Coronary artery (tissue), 2 donors: ENCODE measurements at places on chromosomes 1 and 21.

DNA sequence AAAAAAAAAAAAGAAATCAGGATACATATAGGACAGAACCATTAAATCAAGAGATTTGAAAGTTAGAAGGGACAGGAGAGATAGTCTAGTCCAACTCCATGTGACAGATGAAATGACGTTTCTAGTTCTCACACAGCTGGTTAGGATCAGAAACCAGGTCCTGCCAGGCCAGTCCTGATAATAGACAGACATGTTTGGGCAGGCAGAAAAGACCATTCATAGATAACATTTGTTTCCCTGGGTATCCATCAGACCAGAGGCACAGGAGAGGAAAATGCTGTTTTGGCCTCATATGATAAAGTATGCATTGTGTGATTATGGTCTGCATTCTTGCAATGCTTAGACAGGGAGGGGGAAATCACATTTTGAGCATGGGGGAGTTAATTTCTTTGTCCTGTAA, 29.3 kb downstream of the ZBTB8B start:
- no peak for DNase-seq

GRCh38 chr1:201026836-201027235, 3.3 kb upstream of the KIF21B start:
- no peak for DNase-seq

- no peak for DNase-seq
Observed at GRCh38 chr1:7366286-7366954, 404.7 kb upstream of the VAMP3 start.

GRCh38 chr1:119743776-119744597, 24.7 kb downstream of the HMGCS2 start:
- peak; percentile 73 for DNase-seq

- peak; percentile 100 for DNase-seq
Observed at GRCh38 chr1:15885701-15886610, 38.4 kb downstream of the SPEN start.

DNA sequence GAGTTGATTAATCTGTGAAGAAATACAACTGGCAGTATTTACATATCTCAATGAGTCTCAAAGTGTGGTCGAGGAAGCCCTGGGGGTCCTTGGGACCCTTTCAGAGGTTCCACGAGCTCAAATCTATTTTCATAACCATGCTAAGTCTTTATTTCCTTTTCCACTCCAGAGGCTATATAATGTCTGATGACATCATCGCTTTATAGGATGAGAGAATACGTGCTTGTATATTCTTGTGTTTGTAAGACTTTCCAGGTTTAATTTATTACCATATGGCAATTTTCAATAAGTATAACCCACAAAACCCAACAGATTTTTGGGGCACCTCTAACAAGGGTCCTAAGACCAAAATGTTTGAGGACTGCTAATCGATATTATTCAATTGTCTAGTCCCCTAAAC, 1.4 kb upstream of the SLC19A2 start:
- DNase-seq: no peak

DNA sequence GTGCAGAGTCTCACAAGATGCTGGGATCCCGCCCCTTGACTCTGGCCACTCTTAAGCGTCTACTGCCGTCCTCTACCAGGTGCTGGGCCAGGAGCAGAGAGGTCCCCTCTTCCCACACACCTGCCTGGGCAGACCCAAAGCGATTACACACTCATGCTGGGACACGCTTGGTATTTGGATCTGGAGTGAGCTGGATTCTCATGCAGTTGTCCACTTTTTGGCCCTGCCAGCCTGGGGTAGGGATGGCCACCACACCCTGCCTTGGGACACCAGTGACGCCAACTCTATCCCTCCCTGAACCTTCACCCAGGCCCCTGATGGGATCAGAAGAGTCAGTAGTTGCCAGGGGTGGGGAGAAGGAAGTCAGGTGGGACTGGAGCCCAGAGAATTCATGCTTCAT, 28.6 kb downstream of the ITPKB start:
- no peak for DNase-seq

GRCh38 chr1:229058729-229059128, 212.2 kb upstream of the RAB4A start:
- no peak for DNase-seq

GRCh38 chr1:230778916-230779590, 31.9 kb downstream of the CAPN9 start:
- DNase-seq: no peak

- DNase-seq: no peak
Observed at GRCh38 chr1:75992312-75992711, 60.1 kb upstream of the ASB17 start.

DNA sequence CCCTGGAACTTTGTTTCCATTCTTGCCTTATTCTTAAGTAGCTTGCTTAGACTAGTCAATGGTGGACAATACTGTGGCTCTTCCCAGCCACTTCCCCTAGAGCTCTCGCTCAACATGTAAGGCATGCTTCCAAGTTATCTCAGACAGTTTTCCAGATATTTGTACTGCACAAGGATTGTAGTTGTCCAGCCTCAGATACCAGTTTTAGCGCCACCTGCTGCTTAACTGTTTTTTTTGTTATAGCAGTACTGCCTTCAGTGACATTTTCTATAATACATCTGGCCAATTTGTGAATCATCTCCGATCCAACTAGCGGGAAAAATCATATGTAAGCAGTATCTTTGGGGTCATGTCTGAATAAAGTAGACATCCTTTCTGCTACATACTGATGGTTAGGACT, 346.7 kb upstream of the ADGRL4 start:
- DNase-seq: no peak

DNA sequence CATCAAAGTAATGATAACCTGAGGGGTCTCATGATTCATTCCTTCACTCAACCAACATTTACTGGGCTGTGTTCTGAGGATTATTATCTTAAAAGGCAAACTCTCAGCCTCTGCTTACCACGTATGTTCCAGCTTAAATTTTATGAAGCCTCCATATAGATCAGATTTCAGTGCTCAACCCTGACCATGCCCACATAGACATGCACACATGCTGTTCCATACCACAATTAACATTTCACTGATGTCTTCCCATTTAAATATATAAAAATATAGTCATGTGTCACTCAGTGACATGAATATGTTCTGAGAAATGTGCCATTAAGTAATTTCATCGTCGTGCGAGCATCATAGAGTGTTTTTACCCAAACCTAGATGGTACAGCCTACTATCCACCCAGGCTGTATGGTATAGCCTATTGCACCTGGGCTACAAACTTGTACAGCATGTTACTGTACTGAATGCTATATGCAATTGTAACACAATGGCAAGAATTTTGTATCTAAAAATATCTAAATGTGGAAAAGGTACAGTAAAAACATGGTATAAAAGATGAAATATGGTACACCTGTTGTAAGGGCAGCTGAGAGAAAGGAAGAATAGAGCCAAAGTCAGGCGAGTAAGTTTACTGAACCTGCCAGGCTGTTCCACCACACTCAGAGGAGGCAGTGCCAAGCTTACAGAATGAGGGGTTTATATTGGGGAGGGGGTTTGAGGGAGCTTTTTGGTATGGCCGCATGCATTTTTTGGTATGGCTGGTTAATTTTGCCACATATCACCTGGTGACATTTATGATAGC, 134.7 kb upstream of the ETV3 start:
- no peak for DNase-seq

DNA sequence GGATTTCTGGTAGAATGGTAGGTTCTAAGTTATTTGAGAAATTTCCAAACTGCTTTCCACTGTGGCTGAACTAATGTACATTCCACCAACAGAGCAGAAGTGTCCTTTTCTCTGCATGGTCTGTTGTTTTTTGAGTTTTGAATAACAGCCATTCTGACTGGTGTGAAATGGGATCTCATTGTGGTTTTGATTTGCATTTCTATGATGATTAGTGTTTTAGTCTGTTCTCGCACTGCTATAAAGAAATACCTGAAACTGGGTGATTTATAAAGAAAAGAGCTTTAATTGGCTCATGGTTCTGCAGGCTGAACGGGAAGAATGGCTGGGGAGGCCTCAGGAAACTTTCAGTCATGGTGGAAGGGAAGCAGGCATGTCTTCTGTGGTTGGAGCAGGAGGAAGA, 80.3 kb downstream of the SDCCAG8 start:
- no peak for DNase-seq

GRCh38 chr1:197312163-197312562, 44.1 kb downstream of the CRB1 start:
- DNase-seq: no peak

- DNase-seq: no peak
Observed at GRCh38 chr1:97726386-97726785, 194.4 kb downstream of the DPYD start.

- no peak for DNase-seq
Observed at GRCh38 chr1:100266741-100267140, 725 bp downstream of the RTCA start.

DNA sequence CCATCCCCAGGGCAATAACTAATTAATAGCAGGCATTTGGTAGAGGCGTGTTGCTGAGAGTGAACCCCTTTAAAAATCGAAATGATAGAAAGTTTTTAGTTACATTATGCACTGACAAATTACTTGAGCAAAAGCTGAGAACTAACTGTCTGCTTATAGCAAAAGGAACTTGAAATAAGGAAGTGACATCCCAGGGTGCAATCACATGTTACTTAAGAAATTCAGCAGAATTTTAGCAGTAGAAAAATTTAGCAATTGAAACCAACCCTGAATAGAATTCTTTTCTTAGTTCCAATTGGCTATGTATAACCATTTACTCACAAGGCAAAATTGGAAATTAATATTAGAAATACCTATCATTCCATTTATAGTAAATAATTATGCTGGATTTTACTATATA, 139.5 kb upstream of the SAMSN1 start:
- DNase-seq: no peak

- no peak for DNase-seq
Observed at GRCh38 chr1:42186152-42186551, 21.6 kb upstream of the GUCA2A start.

- no peak for DNase-seq
Observed at GRCh38 chr1:115862403-115862802, 21.5 kb upstream of the NHLH2 start.

DNA sequence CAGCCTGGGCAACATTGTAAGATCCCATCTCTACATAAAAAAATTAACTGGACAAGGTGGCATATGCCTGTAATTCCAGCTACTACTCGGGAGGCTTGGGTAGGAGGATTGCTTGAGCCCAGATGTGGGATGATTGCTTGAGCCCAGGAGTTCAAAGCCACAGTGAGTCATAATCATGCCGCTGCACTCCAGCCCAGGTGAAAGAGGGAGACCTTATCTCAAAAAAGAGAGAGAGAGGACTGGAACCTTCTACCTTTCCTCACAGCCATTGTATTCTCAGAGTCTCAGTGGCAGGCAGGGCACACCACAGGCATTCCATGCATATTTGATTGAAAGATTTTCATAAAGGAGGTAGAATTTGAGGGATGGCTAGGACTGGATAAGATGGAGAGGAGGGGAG, 78.4 kb downstream of the KIF14 start:
- no peak for DNase-seq

GRCh38 chr21:37489553-37489952, 123.0 kb downstream of the DYRK1A start:
- DNase-seq: no peak

GRCh38 chr1:32179443-32180185, at the start of gene TXLNA:
TXLNA (plus strand) TSS chr1:32179675; CDS start chr1:32180346, 671 bp downstream.
- peak; percentile 97 for DNase-seq

- peak; percentile 36 for DNase-seq
Observed at GRCh38 chr1:228944296-228944695, 209.0 kb downstream of the RHOU start.

DNA sequence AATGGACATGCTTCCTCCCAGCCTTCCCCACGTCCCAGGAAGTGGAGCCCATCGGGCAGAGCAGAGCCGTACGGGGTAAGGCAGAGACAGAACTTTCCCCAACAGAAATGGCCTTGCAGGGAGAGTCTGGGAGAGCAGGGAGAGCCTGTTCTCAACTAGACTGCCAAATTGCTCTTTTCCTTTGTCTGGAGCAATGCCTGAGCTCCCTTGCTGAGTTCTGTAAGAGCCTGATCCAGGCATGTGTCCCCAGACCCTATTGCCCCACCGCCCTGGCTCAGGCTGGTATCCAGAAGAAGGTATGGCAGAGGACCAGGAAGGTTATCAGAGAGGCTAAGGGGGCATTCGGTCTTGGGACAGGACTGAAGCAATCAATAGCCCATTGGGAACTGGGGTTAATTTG, 79.9 kb downstream of the TMEM53 start:
- no peak for DNase-seq

GRCh38 chr1:93681989-93682412, 364 bp upstream of the BCAR3 start:
- DNase-seq: no peak

- DNase-seq: no peak
Observed at GRCh38 chr1:187527346-187527745, 698.6 kb downstream of the PLA2G4A start.

DNA sequence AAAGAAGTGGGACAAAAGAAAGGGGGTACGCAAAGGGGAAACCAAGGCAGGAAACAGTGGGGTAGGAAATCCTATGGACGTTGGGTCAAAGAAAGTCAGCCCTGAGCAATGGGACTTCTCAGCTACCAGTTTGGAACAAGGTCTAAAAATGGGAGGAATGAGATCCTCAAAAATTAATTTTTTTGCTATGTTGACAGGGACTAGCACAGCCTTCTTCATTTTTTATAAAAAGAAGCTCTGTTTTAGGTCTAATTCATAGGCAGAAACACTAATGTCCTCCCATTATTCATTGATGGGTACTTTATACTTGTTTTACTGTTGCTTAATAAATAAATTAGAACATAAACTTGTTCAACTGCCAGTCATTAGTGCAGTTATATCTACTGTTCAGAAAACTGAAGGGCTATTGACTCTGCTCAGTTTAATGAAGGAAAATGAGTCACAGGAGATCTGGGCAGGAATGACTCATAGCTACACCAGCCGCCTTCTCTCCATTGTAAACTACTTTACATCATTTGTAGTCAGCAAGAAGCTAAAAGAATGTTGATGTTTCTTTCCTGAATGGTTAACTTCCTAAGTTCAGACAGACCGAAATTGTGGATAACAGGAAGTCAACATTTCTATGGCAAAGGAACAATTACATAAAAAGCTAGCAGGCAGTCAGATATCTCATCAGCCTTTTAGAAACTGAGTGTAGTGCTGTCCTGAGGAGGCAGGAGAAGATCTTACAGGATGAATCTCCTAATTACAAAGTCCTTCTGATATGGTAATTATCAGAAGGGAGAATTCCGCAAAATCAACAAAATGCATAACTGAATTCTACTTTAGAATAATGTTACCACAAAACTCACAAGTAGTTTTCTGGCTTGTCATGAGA, 356.4 kb upstream of the PKN2 start:
- no peak for DNase-seq

DNA sequence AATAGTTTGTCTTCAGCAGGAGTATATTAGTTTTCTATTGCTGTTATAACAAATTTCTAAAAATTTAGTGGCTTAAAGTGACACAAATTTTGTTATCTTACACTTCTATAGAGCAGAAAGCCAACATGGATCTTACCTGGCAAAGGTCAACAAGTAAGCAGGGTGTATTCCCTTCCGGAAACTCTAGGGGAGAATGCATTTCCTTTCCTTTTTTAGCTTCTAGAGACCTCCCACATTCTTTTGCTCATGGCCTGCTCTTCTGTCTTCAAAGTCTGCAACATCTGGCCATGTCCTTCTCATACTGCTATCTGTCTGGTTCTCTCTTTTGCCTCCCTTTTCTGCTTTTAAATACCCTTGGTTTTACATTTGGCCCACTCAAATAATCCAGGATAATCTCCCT, 242.6 kb downstream of the ZNF648 start:
- DNase-seq: no peak
